NCI-H510A treated with DMSO at 0.1 percent for 48 hours (cell line): ENCODE measurements at places on chromosomes 6 and 20.

- DNase-seq = peak; percentile 19
Measured at GRCh38 chr6:161056451-161056850, 64.9 kb downstream of the MAP3K4 start.

- no peak for DNase-seq
Measured at GRCh38 chr20:56069016-56069415, 63.7 kb upstream of the CBLN4 start.

- no peak for DNase-seq
Measured at GRCh38 chr6:26575494-26575939, 21.2 kb upstream of the ABT1 start.

- DNase-seq = no peak
Measured at GRCh38 chr6:136290410-136291010, 864 bp upstream of the BCLAF1 start.

DNA sequence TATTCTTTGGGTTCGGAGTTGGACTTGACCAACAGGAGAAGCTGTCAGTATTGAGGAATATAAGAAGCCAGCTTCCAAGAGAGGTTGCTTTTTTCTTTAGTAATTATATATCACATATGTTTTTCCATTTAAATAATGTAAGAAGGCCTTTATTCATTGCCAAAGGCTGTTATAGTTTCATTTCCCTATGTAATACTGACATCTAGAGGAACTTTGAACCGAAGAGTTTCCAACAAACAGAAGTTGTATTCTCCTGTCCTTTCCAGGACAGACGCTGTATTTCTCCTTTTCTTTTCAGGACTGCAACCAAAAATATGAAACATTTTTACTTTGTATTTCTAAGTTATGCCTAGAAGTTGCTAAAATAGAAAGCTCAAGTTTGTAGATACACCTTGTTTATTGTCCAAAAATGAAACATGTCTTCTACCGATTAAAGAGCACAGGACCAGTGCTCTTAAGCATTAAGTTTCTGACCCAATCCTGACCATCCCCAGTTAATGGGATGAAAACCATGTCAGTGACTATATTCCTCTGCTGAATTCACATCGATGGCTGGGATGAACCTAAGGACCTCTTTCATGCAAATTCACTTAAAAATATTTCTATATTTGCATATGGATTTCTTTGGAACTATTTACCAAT lies 55.1 kb downstream of the MYLK4 start:
- peak; percentile 23 for DNase-seq

GRCh38 chr6:51857134-51857533 lies 230.3 kb downstream of the PKHD1 start:
- no peak for DNase-seq
